ENCODE measurements at places on chromosomes 3 and 15.

- no peak for DNase-seq
These were observed 73.8 kb downstream of the SYNPR start for GRCh38 chr3:63352008-63352279.

DNA sequence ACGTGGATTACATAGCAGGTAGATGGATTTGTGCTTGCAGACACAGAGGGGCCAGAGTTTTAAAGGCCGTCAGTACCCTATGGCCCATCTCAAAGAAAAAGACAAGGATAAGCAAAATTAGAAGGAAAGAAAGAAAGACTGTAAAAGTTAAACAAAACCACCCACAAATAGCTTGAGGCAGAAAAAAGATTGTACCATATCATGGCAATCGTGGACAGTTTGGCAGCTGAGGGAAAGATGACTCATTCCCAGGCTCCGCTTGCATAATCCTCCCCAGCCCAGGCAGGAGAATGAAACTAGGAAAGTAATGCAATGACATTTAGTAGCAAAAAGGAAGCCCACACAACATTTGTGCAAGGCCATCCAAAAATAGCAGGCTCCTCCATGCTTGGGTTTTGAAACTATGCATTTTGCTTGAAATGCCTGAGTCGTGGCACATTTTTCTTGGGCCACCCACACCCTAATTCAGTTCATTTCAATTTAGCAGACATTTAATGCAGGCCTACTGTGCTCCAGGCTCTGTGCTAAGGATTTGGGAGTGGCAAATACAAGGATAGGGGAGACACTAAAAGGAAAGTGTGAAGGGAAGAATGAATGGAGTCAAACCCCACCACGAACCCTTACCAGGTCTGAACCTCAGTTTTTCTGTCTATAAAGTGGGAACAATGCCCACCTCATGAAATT, 40.9 kb upstream of the SMAD3 start:
- DNase-seq = peak; percentile 97

GRCh38 chr15:99324082-99324620, 72.9 kb downstream of the LRRC28 start:
- DNase-seq = peak; percentile 92

- DNase-seq = no peak
These were observed 79.2 kb downstream of the SAMMSON start for GRCh38 chr3:70078778-70079177.

DNA sequence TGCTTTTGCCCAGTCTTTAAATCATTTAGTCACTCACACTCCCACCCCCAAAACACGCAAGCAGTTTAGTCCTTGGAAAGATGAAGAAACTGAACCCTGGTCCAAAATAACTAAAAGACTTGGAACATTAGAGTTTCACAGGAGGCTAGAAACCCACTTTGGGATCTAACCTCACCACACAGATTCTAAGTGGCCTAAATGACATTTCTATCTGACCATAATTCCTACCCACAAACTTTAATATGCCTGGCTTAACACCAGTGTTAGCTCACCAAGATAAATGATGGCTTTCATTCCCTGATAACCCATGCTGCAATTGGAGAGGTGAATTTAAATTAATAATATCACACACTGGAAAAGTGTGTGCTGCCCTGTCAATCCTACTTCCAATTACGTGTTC, 295.3 kb upstream of the UBE2E2 start:
- no peak for DNase-seq

DNA sequence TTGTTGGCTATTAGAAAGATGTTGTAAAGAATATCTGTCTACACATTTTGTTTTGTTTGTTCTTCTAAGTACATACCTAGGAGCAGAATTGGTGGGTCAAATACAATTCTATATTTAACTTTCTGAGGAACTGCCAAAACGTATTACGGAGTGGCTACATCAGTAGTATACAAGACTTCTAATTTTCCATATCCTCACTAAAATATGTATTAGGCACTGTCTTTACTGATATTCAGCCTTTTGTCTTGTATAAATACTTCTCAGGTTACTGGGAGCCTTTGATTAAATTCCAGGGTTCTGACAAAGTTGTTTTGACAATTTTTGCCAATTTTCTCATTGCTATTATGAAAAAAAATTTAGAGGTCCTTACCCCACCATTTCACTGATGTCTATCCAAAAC, 146.7 kb downstream of the NR2E3 start:
- no peak for DNase-seq

DNA sequence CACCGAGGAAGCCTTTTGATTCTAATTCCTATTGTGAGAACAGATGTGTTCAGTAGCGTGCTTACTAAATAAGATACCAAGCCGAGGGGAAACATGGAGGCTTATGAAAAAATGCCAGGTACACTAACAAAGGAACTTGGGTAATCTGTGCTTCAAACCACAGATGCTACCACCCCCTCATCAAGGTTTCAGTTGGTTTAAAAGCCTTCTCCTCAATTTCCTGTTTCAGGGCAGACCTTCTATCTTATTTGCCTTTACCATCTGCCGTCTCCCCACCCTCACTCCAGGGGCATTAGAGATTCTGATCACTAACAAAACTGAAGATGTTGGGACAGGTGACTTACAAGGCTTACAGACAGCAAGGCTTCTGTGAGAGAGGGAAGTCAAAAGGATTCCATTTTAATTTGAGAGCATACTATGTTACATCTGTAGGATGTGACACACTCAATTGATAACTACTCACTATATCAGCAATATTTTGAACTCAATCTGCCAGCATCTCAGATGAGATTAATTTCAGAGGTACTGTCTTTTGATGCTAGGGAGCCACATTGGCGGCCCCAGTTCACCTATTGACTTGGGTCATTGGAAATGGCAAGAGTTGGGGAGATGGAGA, 60.6 kb upstream of the PLCL2 start:
- DNase-seq = no peak

DNA sequence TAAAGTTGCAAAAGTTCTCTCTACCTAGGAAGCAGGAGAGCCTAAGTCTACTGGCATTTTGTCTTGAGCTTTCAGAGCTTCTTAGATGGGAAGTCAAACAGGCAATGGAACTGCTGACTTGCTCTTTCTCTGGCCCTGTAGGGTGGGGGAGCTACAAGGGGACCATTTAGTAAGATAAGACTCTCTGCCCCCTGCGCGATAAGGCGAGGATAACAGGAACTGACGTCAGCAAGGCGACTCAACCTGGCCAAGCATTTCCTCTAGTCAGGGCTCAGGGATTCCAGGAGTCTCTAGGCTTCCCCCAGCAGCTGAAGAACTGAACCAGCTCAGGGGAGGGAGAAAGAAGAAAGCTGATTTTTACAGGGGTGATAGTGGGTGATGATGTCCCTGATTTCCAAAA, 5.8 kb downstream of the RARB start:
- no peak for DNase-seq

DNA sequence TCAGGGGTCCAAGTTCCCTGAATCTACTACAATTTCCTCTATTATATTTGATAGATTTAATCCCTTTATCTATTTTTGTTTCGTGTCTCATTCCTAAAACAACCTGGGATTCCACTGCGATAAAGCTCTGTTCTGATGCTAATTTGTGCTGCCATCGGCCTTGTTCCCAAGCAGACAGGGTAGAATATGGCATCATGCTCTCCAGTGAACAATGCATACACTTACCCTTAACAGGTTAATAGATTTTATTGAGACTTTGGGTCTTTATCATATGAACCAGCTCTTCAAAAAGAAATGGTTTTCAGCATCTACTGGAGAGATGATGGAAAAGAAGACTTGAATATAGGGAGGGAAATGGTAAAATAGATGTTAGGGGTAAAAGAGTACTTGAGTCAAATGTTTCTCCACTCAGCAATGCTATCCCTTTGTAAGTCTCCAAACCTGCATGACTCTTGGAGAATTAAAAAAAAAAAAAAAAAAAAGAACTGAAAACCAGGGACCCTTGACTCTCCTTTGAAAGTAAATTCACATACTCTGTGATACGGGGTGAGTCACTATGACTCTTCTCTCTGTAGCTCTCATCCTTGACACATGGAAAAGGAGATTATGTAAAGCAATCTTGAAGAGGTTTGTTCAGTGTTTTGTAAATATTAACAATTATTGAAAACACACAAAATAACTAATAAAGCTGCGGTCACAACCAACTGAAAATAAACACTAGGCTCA, 268.8 kb downstream of the ZBTB20 start:
- DNase-seq = peak; percentile 6

DNA sequence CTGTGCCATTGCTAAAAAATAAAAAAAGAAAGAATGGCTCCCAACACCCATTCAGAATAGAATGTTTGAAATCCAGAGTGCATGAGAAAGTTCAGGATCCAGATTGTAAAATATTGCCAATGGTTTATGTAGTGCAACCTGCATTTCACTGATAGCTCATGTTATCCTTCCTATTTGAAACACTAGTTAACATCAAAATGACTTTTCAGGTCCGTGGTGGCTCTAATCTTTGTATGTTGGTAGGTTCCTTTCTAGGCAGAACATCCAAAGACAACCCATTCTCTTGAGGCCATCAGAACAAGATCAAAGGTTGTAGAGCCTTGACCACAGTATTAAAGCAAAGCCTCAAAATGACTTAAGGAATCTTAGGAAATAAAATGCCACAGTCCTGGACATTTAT, 51.0 kb downstream of the PLCL2 start:
- no peak for DNase-seq

DNA sequence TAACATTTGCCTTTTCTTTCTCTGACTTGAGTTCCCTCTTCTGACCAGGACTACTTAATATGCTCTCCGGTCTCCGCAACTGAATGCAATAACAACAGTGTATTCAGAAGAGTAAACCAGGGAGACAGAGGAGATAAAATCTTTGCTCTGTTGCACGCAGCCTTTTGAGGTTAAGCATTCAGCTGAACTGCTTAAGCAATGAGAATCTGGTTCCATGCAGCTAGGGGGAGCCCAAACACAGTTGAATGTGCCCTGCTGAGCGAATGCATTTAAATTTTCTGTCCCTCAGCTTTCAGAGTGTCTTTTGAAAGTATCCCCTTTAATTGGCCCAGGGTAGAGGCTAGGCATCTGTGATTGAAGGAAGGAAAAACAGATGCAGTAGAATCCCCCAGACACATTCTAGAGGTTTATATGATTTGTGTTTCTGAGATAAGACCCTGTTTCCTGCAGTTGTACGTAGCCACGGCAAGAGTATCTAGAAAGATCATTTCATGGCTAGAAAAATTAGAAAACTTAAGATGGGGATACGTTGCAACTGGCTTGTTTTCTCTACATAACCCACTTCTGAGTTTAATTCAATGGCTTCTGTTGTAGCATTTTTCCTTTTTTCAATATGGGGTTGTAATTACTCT, 309.6 kb downstream of the TUSC7 start:
- peak; percentile 82 for DNase-seq

DNA sequence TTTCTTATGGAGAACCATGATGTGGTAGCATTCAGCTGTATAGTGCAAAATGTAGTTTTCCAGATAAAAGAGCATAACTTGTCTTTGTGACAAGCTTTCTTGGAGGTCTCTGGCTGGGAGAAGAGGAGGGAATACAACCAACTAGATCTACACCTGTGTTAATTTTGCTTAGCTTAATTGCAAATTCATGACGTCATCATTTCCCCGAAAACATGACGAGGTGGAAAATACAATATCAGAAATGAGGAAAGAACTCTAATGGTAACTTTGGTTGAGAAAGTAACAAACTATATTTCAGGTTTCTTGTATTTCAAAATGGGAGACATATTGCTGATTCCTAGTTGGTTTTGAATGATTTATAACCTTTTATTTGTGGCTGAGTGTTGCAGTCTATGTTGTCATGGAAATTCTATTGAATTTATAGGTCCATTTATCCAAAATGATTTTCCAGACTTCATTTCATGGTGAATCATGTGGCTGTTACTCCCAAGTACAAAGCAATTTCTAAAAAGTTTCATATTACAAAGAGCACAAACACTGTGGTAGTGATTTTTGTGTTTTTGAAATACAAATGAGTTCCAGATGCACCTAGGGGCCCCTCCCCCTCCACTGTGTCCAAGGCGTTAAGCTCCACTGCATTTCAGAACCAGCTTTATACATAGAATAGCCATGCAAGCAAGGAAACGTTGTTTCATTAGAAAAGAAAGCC, 307.2 kb downstream of the FEZF2 start:
- DNase-seq = no peak

- no peak for DNase-seq
These were observed 107.4 kb upstream of the PRICKLE2 start for GRCh38 chr3:64332459-64333350.

DNA sequence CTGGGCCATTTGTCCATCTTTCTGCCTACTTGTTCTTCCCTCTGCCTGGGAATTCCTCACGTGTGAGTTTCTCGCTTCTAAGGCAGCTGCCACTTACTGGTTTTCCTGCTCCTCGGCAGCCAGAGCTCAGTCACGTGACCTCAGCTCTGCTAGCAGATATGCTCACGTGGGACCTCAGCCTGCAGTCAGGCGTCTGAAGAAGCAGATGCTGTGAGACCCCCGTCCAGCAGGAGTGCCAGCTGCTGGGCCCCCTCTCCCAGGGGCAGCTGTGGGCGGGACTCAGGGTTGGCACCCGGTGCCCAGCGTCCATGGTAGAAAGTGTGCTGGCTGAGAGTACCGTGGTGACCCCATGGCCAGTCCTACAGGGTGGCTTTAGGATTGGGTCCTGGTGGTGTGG, 161.3 kb upstream of the TLE3 start:
- DNase-seq = peak; percentile 75

GRCh38 chr3:159159546-159159945, 357.7 kb downstream of the MFSD1 start:
- no peak for DNase-seq

GRCh38 chr3:30203301-30203700, 403.1 kb upstream of the TGFBR2 start:
- DNase-seq = no peak
